ENCODE measurements at places on chromosomes 5 and 9.
A peak's percentile ranks its signal among the peaks of the same experiment; 100 is the strongest.

DNA sequence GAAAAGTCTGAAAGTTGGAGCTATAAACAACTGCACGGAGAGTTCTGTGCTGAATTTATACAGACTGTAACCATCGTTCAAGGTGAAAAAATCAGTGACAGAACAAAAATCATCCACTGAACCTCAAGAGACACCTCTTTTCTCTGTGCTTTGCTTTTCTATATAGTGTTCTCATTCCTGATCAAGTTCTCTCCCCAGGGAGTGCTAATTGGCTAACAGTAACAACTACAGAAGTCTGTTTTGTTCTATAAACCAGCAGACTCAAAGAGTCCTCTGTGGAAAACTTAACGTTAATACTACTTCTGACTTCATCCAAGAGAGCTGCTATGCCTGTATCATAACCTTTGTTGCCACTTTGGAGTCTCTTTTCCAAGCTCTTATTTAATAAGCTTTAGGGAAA is 1388.3 kb upstream of the C9orf72 start:
- H3K27me3 ChIP-seq = no peaks in the 10 kb centered on the region
- H3K36me3 ChIP-seq = no peaks in the 10 kb centered on the region
- no peak overlapping the region for H3K27ac ChIP-seq
- DNase-seq = no peak
- H3K4me1 ChIP-seq = no peaks in the 10 kb centered on the region

GRCh38 chr5:2011481-2012411 is 129.0 kb upstream of the IRX4 start:
- no peaks in the 10 kb centered on the region for H3K27me3 ChIP-seq

GRCh38 chr9:124352616-124353015 is 62.6 kb downstream of the PSMB7 start:
- no peaks in the 10 kb centered on the region for H3K27me3 ChIP-seq
- peaks cover 7% of the 10 kb centered on the region for H3K36me3 ChIP-seq
- no peak overlapping the region for H3K27ac ChIP-seq
- H3K4me3 ChIP-seq = no peak overlapping the region

DNA sequence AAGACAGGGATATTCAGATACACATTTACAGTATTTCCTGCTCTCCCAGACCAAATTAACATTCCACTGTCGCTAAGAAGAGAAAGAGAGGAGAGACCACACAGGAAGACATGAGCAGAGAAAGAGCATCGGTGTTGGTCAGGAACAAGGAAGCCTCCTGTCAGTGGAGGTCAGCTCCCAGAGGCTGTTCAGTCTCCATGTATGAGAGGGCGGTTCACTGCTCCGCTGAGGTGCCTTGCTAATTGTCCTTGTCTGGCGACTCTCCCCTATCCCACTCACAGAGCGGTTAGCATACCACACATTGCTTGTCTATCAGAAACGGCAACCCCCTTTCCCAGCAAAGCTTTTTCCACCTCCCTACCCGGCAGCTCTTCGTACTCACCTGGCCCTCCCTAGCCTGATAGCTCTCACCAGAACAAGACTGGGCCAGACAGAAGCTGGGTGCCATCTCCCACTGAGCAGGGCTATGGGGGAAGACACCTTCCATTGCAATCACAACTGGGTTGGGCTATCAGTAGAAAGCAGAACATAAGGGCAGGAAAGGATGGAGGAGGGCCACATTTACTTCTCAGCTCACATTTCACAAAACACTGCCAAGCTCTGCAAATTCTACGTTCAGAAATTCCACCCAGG is 58.6 kb upstream of the LMNB1 start:
- H3K4me3 ChIP-seq = no peak overlapping the region
- no peak for DNase-seq
- H3K27me3 ChIP-seq = no peaks in the 10 kb centered on the region
- no peak overlapping the region for H3K27ac ChIP-seq

DNA sequence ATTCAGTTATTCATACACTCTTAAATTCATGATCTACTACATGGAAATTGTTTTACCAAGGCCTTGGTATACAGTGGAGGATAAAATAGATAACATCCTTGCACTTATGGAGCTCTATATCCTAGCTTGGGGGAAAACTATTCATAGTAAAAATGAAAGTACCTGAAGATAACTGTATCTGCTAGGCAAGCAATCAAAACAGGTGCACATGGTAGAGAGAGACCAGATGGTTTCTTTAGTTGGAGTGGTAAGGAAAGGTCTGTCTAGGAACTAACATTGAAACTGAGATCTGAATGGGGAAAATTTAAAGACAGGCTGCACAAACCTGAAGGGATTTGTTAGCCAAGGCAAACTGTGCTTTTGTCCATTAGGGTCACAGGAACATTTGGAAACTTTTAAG is 11.1 kb upstream of the SLCO4C1 start:
- no peaks in the 10 kb centered on the region for H3K4me1 ChIP-seq
- H3K36me3 ChIP-seq = no peaks in the 10 kb centered on the region
- H3K4me3 ChIP-seq = no peak overlapping the region
- no peak for DNase-seq
- H3K27me3 ChIP-seq = no peaks in the 10 kb centered on the region

DNA sequence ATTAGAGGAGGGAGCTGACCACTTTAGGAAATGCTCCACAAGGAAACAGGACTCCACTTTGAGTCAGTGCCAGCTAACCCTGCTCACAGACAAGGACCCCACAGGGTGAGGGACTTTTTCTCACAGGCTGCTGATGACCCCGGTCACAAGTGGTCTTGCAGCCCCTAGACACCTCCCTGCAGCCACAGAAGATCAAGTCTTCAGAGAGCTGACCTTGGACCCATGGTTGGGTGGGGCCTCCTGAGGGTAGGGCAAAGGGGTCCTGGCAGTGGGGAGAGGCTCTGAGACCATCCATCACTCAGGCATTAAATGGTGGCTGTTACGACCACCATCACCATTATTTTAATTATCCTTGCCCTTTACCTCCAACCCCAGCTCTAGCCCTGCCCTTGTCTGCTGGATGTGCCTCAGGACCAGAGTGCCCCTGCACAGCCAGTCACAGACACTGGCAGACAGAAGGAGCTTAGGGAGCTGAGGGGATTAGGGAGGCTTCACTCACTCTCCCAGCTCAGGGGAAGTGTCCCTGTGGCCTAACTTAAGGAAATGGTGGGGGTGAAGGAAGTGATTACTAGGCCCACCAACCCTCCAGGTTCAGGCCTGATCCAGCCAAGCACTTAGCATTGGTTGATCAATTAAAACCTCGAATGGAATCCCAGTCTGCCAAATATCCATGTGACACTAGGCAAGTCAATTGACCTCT is 1.6 kb downstream of the ACSL6 start:
- H3K4me3 ChIP-seq = no peak overlapping the region
- DNase-seq = no peak
- H3K4me1 ChIP-seq = no peaks in the 10 kb centered on the region
- H3K27ac ChIP-seq = no peak overlapping the region
- peaks cover 24% of the 10 kb centered on the region for H3K27me3 ChIP-seq

DNA sequence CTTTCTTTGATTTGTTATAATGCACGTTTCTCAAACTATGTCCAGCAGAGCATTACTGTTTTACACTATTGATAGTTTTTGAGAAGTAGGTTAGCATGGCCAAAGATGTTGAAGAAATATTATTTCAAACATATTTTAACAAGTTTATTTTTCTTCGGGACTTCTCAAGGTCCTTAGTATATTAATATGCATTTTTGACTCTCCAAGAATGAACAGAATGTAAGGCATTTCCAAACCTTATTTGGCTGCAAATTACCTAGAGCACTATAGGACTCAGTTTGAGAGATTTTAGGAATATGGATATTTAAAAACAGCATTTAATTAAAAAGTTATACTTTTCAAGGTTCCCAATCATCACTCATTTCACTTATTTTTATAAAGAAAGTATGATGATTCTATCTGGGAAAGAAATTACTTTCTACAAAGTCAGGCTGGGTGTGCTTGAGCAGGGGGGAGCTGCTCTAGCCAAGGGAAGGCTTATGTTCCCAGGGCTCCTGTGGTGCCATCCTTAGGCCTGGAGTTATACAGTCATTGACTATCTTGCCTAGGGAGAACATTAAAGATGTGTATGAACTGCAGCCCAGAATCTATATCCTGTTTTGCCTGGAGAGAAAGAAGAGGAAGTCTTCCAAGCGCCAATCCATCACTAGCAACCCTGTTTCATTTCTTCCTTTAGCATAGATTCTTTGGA is 27.6 kb upstream of the NREP start:
- H3K36me3 ChIP-seq = no peaks in the 10 kb centered on the region
- no peak for DNase-seq
- no peaks in the 10 kb centered on the region for H3K27me3 ChIP-seq
- H3K27ac ChIP-seq = no peak overlapping the region

DNA sequence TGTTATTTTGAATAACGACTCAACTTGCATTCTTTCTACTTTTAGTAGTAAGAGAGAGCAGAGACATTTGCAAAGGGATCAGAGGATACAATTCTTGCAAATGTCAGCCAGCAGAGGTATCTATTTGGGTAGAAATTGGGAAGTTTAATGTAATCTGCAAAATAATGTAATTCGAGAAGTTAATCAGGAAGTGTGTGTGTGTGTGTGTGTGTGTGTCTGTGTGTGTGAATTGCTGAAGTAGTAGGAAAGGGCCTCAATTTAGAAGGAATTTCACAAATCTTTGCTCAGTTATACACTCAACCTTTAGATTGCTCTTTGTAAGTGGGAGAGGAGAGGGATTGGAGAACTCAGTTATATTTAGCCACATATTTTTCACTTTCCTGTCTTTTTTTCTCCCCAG is 11.0 kb upstream of the IFNA1 start:
- peaks cover 55% of the 10 kb centered on the region for H3K27me3 ChIP-seq
- H3K36me3 ChIP-seq = no peaks in the 10 kb centered on the region
- H3K27ac ChIP-seq = no peak overlapping the region
- no peak overlapping the region for H3K4me3 ChIP-seq

GRCh38 chr9:34654323-34655051 is 2.5 kb downstream of the IL11RA start:
- DNase-seq = peak; percentile 36
- no peak overlapping the region for H3K27ac ChIP-seq
- peaks cover 23% of the 10 kb centered on the region for H3K4me1 ChIP-seq
- no peak overlapping the region for H3K4me3 ChIP-seq
- H3K27me3 ChIP-seq = no peaks in the 10 kb centered on the region

- H3K36me3 ChIP-seq = no peaks in the 10 kb centered on the region
- peaks cover 3% of the 10 kb centered on the region for H3K27me3 ChIP-seq
- H3K4me1 ChIP-seq = peaks cover 13% of the 10 kb centered on the region
- no peak overlapping the region for H3K4me3 ChIP-seq
- DNase-seq = no peak
- H3K27ac ChIP-seq = no peak overlapping the region
These were observed 68.1 kb downstream of the ARL15 start for GRCh38 chr5:54242297-54242696.

GRCh38 chr5:93622240-93622885 is 39.3 kb downstream of the NR2F1 start:
- peaks cover 7% of the 10 kb centered on the region for H3K4me1 ChIP-seq
- no peak for DNase-seq
- no peaks in the 10 kb centered on the region for H3K27me3 ChIP-seq

DNA sequence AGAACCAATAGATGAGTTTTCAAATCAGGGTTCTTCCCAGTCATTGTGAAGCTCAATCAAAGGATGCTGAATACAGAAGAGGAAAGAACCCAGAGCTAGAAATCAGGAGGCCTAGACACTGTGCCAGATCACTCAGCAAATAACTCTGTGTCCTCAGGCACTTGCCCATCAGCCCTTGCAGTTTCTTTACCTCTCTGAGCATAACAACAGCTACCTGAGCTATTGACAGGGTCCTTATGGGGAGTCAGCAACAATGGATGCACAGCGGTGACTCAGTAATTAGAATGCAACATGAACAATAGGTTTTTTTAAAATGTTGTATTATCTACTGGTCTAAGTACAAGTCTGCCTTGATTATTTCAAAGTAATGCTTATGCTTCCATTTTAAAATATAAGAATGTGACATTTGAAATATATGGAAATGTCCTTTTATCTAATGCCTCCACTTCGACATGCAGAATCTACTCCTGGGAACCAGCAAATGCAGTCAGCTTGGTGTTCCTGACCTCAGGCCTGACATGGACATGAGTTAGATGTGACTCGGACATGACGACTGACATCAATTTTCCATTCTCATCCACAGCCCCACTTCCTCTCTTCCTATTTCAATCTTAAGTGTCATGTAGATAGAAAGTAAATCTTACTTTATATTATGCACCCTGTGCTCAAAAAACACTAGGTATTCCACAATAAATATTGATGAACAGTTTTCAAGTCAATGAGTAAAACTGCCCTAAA is 155.0 kb downstream of the TLE1 start:
- peaks cover 6% of the 10 kb centered on the region for H3K4me1 ChIP-seq
- no peaks in the 10 kb centered on the region for H3K36me3 ChIP-seq
- no peak overlapping the region for H3K27ac ChIP-seq

- no peak overlapping the region for H3K27ac ChIP-seq
- peaks cover 4% of the 10 kb centered on the region for H3K4me1 ChIP-seq
- DNase-seq = peak; percentile 72
- no peaks in the 10 kb centered on the region for H3K36me3 ChIP-seq
- peaks cover 7% of the 10 kb centered on the region for H3K27me3 ChIP-seq
These were observed 162.2 kb downstream of the SREK1 start for GRCh38 chr5:66306105-66306843.

GRCh38 chr5:13629218-13629617 is 315.3 kb downstream of the DNAH5 start:
- no peak for DNase-seq
- H3K4me1 ChIP-seq = no peaks in the 10 kb centered on the region
- H3K27me3 ChIP-seq = no peaks in the 10 kb centered on the region
- H3K27ac ChIP-seq = no peak overlapping the region

- H3K27ac ChIP-seq = no peak overlapping the region
- peak; percentile 45 for DNase-seq
- no peak overlapping the region for H3K4me3 ChIP-seq
- no peaks in the 10 kb centered on the region for H3K27me3 ChIP-seq
- no peaks in the 10 kb centered on the region for H3K4me1 ChIP-seq
These were observed 19.5 kb upstream of the ASPN start for GRCh38 chr9:92501671-92502393.

Measured in endothelial cell of umbilical vein (primary cell).